NCI-H1092 (cell line): ENCODE measurements at places on chromosomes 7 and 10.
A peak's percentile ranks its signal among the peaks of the same experiment; 100 is the strongest.

DNA sequence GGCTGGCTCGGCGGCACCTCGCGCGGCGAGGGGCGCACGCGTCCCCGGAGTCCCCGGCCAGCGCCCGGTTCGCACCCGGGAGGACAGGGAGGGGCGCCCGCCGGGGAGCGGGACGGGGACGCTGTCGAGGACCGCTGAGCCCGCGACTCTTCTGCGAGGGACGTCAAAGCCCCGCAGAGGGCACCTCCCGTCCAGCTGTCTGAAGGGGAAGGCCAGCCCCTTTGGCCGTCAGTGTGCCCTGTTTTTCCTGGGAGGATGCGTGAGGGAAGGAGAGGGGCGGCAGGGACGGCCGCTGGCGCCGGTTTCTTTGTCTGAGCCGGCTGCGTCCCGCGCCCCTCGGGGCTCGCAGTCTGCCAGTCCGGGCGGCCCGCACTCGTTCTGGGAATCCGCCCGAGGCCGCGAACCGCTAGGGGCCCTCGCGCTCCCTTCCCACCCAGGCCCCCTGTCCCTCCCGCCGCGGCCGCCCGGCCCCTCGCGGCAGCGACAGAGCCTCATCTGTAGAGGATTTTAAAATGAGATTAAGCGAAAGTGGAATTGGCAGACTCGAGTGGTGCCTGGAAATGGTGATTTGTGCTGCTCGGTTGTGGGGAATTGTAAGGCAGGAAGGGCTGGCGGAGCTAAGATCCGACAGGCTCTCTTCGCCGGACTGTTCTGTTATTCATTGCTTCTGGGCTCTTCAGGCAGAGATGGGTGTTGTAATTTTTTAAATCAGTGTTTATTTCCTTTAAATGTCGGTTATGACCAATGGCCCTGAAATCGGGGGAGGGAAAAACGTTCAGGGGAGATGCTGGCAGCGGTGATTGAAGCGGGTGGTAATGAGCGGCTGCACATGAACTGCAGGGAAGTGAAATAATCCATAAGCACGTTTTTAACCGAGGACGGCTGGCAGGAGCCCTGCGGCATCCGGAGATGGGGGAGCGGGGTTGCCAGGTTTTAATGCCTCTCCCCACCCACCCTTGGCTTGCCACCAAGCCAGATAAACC lies 618 bp upstream of the RELN start:
- peak; percentile 67 for DNase-seq

GRCh38 chr7:66859794-66860645 lies 61.0 kb upstream of the TMEM248 start:
- DNase-seq = no peak

DNA sequence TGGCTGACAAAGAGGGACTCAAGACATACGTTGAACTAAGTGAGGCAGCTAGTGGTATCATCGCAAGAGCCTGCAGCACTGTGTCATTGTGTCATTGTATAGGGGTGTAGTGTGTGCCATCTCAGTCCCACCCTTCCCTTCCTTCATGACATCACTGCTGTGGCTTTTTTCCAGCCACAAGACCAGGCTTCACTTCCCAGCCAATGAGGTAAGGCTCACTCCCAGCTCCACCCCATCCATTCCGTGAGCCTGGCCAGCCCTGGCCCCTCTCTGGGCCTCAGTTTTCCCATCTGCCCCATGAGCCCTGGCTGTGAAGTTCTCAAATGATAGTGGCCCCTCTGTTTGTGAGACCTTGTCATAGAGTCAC lies 134.3 kb upstream of the ZMIZ1 start:
- no peak for DNase-seq

DNA sequence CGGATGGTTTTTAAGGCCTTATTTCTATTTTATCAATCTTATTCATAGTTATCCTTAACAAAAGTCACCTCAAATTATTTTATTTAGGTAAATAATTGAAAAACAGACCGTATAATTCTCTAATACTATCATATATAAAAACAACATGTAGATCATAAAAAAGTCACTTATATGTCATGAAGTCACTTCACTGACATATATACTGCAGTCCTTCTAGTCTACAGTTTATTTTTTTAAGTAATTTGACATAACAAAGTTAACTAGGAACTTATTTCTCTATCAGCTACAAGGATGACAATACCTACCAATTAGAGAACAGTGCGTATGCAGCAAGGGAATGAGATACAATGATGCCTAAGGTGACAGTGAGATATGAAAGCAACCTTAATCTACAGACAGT lies 26.2 kb downstream of the JMJD1C start:
- no peak for DNase-seq

GRCh38 chr7:139854803-139855497 lies 25.9 kb downstream of the TBXAS1 start:
- DNase-seq = no peak

DNA sequence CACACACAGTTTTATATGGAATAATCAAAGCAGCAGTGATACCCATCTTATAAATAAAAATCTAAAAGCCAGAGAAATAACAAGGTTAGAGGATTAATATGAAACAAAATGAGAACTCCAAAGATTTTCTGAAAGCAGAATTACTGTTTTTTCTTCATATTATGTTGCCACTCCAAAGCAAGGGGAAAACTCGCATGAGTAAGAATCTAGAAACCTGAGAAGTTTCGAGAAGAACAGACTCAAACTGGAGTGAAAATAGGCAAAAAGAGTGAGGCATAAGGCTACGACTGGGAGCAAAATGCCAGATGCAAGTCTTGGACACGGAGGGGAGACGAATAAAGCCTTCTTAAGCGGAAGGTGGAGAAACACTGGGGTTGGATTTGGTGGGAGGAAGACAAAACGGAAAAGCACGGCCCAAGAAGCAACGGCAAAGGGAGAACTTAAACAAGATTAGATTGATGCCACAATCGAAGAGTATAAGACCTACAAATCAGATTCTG lies 923 bp downstream of the TNPO3 start:
- DNase-seq = no peak

DNA sequence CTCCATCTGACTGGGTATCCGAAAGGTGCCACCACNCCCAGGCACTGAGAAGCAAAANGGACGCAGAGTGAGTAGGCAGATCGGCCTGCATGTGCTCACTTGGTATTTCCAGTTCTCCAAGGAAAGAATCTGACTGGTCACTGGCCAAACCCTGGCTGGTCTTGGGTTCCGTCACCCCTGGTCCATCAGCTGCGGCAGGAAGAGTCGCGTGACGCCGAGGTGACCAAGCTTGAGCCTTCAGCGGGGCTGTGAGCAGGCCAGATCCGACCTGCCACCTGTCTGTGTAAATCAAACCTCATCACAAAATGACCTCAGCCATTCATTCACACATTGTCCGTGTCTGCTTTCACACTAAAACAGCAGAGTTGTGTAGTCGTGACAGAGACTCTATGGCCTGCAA lies 28.8 kb upstream of the CHST15 start:
- no peak for DNase-seq

DNA sequence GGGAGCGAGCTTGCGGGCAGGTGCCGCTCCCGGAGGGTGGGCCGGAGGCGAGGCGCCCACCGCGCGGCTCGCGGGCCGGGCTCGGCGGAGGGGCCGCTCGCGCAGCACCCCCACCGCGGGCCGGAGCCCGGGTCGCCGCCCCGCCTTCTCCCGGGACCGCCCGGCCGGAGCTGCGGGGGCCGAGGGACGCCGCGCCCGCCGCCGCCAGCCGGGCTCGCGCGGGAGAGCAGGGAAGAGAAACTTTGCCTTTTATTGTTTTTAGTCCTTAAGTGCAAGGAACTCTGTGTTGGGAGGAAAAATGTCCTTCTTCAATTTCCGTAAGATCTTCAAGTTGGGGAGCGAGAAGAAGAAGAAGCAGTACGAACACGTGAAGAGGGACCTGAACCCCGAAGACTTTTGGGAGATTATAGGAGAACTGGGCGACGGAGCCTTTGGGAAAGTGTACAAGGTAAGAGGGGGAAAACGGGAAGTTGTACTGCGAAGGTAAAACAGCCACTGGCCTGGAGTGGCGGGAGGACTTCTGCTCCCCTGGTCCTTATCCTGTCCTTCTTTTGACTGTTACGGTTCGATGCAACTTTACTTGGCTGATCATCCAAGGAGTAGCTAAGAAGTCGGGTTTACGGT lies 620 bp downstream of the SLK start:
- DNase-seq = no peak

- no peak for DNase-seq
These were observed 51.2 kb downstream of the ANKIB1 start for GRCh38 chr7:92296880-92297445.

GRCh38 chr7:111085356-111085755 lies 5.6 kb upstream of the LRRN3 start:
- DNase-seq = no peak

GRCh38 chr7:1054861-1055450 lies 10.6 kb downstream of the GPR146 start:
- DNase-seq = peak; percentile 51
